ENCODE measurements at places on chromosomes 16 and 17.

- DNase-seq: no peak
These were observed 47.3 kb downstream of the NLRP1 start for GRCh38 chr17:5536866-5537650.

DNA sequence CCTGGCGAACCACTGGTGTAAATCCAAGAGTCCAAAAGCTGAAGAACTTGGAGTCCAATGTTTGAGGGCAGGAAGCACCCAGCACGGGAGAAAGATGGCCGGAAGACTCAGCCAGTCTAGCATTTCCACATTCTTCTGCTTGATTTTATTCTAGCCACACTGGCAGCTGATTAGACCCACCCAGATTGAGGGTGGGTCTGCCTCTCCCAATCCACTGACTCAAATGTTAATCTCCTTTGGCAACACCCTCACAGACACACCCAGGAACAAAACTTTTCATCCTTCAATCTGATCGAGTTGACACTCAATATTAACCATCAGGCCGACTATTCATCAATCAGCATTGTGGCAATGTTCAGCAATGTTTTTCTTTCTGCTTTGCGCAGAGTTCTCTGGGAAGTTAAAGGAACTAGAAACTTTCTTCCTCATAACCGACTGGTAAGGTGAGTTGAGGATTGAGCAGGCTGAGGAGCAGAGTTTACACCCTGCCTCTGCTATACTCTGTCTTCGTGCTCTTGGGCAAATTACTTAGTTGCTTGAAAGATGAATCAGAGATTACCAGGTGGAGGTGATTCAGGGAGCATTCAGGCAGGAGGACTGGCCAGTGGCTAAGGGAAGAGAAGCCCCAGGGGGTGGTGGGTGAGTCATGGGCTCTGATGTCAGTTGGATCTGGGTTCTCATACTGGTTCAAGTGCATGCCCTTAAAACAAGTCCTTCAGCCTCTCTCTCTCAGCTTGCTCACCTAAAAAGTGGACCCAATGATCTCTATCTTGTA is 28.2 kb upstream of the BRD7 start:
- DNase-seq: no peak

DNA sequence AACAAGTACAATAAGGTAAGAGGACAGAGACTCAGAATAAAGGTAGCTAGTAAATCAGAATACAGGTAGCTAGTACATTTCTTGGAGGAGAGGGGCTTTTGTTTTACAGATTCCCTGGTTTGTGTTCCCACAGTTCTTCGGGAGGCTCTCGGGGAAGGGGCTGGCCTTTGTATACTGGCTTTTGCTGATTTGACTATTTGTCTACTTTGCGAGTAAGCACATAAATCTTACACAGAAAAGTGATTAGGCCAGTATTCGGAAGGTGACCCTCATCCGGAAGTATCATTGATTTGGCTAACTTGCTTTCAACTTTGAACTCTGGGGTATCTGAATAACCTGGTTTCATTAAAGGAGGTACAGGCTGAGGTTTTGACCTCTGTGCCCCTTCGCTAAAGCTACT is 21.4 kb upstream of the SNTB2 start:
- no peak for DNase-seq

DNA sequence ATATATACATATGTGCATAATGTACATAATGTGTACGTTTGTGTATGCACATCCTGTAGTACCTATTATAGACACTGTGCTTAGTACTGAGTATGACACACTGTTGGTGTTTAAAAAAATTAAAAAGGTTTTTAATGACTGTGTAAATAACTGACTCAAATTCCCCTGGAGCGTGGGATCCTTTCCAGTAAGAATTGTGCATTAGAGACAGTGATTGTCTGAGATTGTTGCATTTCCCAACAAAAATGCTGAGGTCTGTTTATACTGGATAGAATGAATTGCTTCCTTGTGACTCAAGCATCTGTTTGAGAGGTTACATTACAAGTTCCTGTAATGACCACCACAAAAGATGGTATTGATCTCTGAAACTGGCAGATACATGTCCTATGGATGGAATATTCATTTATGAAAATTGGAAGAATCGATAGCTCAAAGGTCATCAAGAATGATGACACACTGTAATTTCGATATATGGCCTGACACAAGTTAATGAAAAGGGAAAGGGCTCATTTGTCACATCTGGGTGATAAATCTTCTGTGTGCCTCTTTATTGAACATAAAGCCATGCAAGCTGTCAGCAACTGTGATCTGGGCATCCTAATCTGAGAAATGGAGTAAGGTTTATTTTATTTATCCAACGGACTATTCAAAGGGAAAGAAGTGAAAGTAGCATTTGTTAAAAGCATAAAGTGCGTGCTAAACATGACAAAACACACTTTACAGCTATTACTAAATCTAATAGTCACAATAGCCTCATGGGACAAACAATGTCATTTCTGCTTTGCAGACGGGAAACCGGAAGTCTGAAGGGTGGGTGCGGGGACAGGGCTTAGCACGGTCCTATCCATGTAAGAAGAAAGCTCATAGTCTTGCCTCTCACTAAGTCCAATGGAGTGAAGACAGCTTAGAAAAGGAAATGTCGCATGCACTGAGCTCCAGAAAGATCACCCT is 228.8 kb downstream of the CDH11 start:
- DNase-seq: peak; percentile 71

GRCh38 chr16:81745704-81746558 is 33.2 kb upstream of the PLCG2 start:
- no peak for DNase-seq

DNA sequence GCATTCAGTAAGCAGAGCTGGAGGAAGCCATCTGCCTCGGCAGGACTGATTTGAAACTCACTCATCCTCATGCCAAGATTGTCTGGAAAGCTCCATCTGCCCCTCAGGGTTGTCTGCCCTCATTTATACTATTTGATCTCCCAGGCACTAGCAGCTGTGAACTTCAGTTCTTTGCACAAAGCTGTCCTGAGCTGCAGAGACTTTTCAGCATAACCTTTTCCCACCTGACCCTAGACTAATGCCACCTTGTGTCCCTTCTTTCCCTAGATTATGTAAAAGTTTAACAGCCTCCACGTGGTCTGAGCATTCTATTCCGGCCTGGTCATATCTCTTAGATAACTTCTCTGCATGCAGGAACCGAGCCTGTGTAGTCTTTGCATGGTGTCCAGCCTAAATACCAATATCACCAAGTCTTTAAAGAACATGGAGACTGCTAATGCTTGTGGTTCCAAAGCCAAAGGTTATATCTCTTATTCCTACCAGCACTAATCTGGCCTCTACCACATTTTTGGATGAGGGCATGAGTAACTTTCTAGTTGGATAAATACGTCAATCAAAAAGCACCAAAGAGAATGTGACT is 29.1 kb downstream of the STAT5A start:
- DNase-seq: no peak

GRCh38 chr17:7824021-7824924 is 9.7 kb upstream of the KDM6B start:
- DNase-seq: no peak

DNA sequence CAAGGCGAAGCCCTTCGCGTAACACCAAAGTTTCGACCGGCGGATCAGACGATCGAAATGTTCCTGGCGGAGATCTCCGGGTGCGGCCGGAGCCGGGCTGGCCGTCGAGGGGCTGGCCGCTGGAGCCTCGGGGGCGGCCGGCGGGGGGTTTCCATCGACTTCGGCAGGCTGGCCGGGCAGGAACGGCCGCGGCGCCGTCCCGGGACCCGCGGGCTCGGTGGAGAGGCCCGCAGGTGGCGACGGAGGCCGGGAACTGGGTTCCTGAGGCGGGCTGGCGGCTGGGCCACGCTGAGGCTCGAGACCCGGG is 1.1 kb downstream of the EPOP start:
- DNase-seq: no peak

- no peak for DNase-seq
These were observed 5.0 kb downstream of the SGCA start for GRCh38 chr17:50170662-50171370.

GRCh38 chr17:74513987-74514631 is 17.2 kb downstream of the CD300LB start:
- peak; percentile 73 for DNase-seq

DNA sequence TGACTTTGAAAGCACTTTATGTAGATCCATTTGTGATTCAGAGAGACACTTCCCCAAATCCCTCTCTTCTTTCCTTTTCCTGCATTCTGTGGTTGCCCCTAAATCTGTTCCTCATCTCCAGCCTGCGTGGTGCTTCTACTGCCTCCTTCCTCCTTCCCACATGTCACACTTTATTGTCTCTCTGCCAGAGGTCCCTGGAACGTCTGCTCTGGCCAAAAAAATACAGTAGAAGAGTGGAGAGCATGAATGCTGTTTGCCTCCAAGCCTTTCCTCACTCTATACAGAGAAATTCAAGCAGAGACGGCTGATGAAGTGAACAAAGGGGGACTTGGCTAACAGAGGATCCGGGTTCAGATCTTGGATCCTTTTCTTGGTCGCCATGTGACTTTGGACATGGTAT is 22.8 kb upstream of the IRX3 start:
- no peak for DNase-seq

DNA sequence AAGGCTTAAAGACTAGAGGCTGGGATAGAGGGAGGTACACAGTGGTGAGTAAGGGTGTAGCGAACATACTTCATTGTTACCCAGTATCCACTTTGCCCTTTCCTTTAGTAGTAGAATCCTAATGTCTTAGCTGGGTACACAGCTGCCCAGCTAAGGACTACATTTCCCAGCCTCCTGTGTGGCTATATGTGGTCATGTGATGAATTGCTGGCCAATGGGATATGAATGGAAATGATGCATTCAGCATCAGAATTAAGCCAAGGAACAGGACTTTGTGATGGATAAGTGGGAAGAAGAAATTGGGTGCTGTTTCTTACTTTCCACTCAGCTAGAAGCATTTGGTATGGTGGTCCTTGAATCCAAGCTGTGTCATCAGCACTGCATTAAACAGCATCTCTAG is 55.9 kb downstream of the FOXL1 start:
- DNase-seq: no peak

DNA sequence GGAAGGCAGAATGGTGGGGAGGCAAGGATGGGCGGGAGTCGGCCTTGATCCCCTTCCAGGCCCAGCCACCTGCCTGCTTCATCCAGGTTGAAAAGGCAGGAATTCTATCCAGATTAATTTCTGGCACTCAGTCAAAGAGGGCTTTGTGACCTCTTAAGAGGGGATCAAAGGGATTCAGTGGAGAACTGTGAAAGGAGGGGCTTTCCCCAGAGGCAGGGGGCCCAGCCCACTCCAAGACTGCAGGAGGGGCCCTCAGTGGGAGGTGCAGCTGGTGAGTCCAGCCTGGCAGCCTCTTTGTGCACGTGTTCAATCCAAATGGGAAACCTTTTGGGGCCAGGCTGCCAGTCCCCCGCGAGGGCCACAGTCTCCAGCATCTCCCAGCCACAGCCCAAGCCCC is 148.5 kb upstream of the PLCG2 start:
- DNase-seq: no peak

- DNase-seq: no peak
These were observed 183.1 kb upstream of the COX10 start for GRCh38 chr17:13885953-13886889.

Measured in brain pericyte (primary cell).